T-helper 17 cell (primary cell): ENCODE measurements at places on chromosomes 11 and 22. TPM values are rescaled to one million over a fixed set of nuclear protein-coding genes. Genes with fewer than 3 reads are reported as not detected.

Gene OR5A1
- not detected for total RNA-seq

Gene ZNF214
- total RNA-seq: not detected

Gene TRIM22
- total RNA-seq: 273 TPM

Gene IFITM2
- total RNA-seq: 570 TPM

Gene POTEH
- not detected for total RNA-seq

Gene FOLR2
- not detected for total RNA-seq

Gene SLC37A2
- total RNA-seq: 0.90 TPM

Gene CRKL
- 40.0 TPM for total RNA-seq

Gene GGTLC2
- not detected for total RNA-seq

Gene IGLL1
- total RNA-seq: not detected

Gene CSF2RB
- total RNA-seq: 5.1 TPM
